ENCODE measurements at places on chromosomes 2 and 18.
A peak's percentile ranks its signal among the peaks of the same experiment; 100 is the strongest.

- DNase-seq: no peak
These were observed 29.3 kb upstream of the INSIG2 start for GRCh38 chr2:118058951-118059350.

- peak; percentile 57 for DNase-seq
These were observed 972 bp upstream of the RASGRP3 start for GRCh38 chr2:33475224-33476130.

- no peak for DNase-seq
These were observed 735.2 kb downstream of the MBD2 start for GRCh38 chr18:53489266-53489665.

DNA sequence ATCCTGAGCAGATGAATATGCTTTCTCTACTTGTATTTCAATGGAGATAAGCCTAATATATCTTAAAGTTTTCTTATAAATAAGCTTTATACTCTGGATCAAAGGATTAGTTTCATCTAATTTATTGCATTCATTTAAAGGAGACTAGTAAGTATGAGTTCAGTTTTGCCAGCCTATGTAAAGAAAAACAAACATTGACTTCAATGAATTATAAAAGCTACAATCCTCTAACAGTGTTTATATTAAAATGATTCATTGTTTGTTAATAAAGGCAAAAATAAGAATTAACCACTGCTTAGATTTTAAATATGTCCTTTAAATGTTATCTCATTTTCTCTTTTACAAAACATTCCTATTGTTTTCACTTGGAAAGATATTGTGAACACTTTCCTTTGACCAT lies 566.0 kb downstream of the EPHA4 start:
- DNase-seq: no peak

GRCh38 chr2:197089655-197090054 lies 163.1 kb upstream of the PGAP1 start:
- no peak for DNase-seq

DNA sequence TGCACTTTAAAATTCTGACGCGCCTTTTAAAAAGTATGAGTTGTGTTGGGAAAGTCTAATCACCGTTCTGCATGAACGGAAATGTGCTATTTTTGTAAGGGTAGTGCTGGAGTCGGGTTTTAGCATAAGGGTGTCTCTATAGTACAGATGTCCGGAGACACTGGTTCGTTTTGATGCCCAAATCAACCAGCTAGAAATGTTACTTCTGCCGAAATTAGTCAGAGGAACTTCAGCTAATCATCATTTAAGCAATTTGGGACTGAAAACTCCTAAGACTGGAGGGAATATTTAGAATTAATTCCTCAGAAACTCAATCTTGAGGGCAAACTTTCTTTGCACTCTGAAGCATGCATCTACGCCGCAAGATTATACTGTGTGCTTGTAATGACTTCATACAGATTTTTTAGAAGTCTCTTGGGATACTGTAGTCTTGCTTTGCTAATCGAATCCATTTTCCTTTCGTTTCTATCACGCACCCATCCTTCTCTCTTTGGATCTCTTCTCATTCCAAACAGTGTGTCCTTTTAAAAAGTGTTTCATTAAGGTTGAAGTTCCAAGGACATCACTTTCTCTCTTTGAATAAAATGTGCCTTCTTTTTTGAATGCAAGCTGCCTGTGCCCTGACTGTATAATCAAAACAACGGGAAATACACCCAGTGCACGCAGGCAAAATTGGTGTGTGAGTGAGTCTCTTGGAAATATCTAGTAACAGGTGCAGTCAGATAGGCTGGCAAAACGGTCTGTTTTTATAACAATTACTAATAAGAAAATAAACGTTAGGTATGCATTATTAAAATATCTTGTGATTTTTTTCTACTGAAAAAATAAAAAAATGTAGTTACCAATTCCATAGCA lies 270.9 kb upstream of the TCF4 start:
- no peak for DNase-seq

DNA sequence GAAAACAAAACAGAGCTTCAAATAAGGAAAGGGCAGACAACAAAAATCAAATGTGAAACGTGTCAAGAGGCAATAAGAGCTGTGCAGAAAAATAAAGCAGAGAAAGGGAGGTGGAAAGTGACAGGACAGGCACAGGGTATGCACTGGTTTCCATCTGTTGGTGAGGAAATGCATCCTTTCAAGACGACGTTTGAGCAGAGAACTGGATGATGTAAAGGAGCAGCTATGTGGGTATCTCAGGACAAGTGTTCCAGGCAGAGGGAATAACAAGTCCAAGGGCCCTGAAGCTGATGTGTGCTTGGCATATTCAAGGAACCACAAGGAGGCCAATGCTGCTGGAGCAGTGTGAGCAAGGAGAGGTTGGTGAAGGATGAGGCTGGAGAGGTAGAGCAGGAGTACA lies 168.9 kb upstream of the SERPINE2 start:
- DNase-seq: no peak

All from H7 (cell line).